Renal cortex interstitium (tissue), 15 donors: ENCODE measurements at places on chromosomes 6 and 20. TPM values are rescaled to one million over a fixed set of nuclear protein-coding genes. Genes with fewer than 3 reads are reported as not detected.

- DNase-seq = no peak
Measured at GRCh38 chr6:116255246-116255800, 1.4 kb upstream of the TSPYL4 start.

DNA sequence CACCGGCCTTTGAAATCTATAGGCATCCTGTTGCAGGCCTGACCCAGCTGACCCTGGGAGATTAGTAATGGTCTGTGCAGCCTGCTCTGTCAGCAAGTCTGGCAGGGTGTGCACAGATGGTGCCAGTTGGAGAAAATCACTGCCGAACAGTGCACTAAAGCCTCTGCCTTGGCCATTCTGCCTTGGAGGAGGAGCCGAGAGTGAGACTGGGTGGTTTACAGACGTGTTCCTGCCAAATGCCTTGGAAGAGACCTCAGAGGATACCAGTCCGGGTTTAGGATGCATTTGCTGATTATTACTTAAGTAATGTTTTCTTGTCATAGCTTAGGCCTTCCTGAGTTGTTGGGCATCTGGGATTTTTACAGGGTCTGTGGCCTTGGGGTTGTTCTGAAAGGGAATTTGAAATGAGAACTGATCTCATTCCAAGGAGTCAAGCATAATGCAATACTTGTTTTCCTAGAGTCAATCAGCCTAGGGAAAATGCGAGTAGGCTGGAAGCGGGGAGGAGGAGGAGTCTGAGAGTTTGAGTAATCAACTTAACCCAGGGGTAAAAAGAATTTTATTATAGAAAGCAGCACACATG, 292.1 kb downstream of the SOX4 start:
- peak; percentile 54 for DNase-seq

GRCh38 chr20:6629564-6629963, 137.9 kb upstream of the BMP2 start:
- DNase-seq = no peak

DNA sequence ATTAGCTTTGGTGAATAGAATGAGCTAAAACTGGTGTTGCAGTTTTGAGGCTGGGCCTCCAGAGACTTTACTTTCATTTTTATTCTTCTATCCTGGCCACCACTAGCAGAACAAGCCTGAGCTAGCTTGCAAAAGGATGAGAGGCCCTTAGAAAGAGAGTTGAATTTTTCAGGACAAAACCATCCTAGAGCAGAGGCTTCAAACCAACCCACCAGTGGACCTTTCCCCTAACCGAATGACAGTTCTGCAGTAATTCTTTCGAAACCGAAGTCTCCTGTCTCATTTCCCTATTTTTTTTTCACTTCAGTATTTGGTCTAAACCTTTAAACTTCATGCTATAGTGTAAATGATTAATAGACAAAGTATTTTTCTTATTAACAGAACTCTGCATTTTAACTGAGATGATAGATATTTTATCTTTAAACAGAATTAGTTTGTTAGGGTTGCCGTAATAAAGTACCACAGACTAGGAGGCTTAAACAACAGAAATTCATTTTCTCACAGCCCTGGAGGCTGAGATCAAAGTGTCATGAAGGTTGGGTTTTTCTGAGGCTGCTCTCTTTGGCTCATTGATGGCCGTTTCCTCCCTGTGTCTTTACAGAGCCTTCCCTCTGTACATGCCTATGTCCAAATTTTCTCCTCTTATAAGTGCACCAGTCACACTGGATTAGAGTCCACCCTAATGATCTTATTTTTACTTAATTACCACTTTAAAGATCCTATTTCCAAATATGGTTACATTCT, 80.6 kb upstream of the PAK5 start:
- no peak for DNase-seq

GRCh38 chr6:49847673-49848072, 18.7 kb downstream of the CRISP1 start:
- no peak for DNase-seq

DNA sequence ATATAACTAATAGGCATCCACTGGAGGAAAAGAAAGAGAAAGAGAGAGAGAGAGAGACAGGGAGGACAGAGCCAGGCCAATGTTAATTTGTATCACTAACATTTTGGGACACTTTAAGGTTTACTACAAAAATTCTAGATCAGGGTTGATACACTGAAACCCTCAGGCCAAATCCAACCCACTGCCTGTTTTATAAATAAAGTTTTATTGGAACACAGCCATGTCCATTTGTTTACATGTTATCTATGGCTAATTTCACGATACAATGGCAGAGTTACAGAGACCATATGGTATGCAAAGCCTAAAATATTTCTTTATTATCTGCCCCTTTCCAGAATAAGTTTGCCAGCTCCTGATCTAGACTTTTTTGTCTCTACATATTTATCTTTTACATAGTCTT, 263.9 kb downstream of the ZNF217 start:
- no peak for DNase-seq

- DNase-seq = no peak
Measured at GRCh38 chr6:37691904-37692806, 5.5 kb downstream of the MDGA1 start.

- peak; percentile 14 for DNase-seq
Measured at GRCh38 chr6:85612690-85613474, 19.2 kb upstream of the SNX14 start.

DNA sequence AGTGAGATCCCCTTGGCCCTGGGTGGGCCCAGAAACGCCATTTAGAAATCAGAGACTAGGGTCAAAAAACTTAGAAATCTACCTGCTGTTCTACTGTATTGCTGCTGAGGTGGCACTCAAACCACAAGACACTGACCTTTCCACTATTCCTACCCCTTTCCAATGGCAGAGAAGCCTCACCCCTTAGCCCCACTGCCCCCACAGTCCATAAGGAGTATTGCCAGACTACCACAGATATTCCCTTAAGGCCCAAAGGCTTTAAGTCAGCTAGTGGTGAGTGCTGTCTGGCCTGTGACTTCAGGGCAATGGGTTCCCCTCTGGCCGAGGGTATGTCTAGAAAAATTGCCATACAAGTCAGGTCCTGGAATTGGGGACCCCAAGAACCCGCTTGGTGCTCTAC, 656.1 kb downstream of the COL12A1 start:
- DNase-seq = no peak

DNA sequence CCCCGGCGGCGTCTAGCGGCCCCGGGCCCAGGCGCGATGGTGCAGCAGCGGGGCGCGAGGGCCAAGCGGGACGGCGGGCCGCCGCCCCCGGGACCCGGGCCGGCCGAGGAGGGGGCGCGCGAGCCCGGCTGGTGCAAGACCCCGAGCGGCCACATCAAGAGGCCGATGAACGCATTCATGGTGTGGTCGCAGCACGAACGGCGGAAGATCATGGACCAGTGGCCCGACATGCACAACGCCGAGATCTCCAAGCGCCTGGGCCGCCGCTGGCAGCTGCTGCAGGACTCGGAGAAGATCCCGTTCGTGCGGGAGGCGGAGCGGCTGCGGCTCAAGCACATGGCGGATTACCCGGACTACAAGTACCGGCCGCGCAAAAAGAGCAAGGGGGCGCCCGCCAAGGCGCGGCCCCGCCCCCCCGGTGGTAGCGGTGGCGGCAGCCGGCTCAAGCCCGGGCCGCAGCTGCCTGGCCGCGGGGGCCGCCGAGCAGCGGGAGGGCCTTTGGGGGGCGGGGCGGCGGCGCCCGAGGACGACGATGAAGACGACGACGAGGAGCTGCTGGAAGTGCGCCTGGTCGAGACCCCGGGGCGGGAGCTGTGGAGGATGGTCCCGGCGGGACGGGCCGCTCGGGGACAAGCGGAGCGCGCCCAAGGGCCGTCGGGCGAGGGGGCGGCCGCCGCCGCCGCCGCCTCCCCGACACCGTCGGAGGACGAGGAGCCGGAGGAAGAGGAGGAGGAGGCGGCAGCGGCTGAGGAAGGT, 715 bp downstream of the SOX12 start:
- DNase-seq = no peak

DNA sequence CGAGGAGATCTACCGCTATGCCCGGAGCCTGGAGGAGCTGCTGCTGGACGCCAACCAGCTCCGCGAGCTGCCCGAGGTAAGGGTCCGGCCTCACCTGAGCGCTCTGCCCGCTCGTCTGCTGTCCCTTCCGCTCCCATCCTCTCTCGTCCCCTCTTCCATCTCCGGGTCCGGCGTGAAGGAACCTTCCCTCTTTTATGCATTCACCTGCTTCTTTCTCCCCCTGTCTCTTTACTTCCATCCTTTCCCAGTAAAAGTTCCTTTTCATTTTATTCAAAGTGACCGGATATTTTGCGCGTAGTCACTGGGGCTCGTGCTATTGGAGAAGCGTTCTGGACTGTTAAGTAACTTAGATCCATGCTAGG, 516 bp downstream of the LRRC1 start:
- no peak for DNase-seq

- no peak for DNase-seq
Measured at GRCh38 chr6:13574149-13574570, 241 bp upstream of the SIRT5 start.

DNA sequence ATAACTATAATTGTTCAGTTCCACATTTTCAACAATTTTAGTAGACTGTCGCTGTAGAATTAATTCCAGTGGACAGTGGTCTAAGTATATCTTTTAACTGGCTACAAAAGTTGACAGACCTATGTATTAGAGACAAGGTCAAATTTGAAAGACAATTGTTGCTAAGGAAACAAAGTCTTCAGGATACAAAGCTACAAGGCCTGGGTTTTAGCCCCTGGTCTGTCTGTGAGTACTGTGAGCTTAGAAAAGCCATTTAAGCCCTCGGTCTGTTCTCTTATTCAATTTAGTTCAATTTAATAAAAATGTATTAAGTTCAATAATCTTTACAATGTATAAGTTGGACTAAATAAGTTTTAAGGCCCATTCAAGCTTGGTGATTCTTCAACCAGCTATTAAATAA, 352.5 kb downstream of the HDGFL1 start:
- no peak for DNase-seq

Gene TMEM74B
- polyA plus RNA-seq = 6.7 TPM

Gene GABRR2
- polyA plus RNA-seq = 0.82 TPM

Gene SLC12A5
- polyA plus RNA-seq = 2.5 TPM

Gene SLC17A4
- polyA plus RNA-seq = 1.6 TPM
